Stimulated activated effector memory CD8-positive, alpha-beta T cell treated with anti-CD3 and anti-CD28 coated beads, Interleukin-12 subunit alpha, Interleukin-12 subunit beta, amount 100 ng/mL, for 72 hours (primary cell): ENCODE measurements at places on chromosomes 2 and 18.

- DNase-seq, result no peak
Observed at GRCh38 chr2:197672371-197672893, 3.0 kb downstream of the RFTN2 start.

GRCh38 chr2:157572725-157573124, 55.9 kb downstream of the ACVR1C start:
- no peak for DNase-seq

DNA sequence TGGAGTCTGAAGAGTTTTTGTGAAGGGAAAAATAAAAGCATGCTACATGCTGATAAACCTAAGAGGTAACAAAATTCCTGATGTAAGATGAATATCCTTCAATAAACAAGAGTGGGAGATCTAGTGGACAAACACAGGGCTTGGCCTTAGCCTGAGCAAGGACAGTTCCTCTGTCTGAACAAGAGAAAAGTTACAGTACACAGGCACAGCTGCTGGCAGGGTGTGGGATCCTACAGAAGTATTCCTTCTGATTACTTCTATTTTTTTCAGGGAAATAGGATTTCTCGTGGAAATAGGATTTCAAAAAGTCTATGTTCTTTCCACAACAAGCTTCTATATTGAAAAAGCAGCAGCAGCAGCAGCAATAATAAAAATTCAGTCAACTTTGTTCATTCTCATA, 54.1 kb downstream of the NBAS start:
- DNase-seq, result no peak

- DNase-seq, result no peak
Observed at GRCh38 chr2:36271266-36271665, 84.3 kb upstream of the CRIM1 start.

GRCh38 chr2:119178776-119179175, 20.2 kb upstream of the C1QL2 start:
- no peak for DNase-seq

DNA sequence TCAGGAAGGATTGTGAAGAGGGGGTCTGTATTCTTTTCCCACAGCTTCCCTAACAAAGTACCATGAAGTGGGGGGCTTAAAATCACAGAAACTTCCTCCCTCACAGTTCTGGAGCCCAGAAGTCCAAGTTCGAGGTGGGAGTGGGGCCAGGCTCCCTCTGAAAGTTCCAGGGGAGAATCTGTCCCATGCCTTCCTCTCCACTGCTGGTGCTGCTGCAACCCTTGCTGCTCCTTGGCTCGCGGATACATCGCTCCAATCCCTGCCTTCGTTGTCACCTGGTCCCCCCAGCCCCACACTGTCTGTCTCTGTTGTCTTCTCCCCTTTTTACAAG, 134.1 kb downstream of the DDX1 start:
- DNase-seq, result no peak

DNA sequence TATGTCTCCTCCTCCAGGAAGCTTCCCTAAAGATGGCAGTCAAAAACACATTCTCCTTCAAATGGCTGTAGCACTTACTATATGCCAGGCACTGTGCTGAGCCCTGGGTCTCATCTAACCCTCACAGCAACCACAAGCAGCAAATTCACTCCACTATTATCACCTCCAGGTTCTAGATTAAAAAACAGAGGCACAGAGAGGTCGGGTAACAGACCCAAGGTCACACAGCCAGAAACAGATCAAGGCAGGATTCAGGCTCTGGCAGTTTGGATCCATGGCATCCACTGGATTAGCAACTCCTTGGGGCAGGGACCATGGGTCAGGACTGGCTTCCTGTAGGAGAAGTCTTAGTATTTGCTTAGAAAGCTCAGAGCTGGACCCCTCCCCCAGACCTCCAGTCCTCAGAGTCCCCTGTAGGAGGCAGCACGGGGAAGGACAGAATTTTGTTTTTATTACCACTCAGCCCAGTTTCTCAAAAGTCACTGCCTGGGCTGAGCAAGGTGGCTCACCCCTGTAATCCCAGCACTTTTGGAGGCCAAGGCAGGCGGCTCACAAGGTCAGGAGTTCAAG, 34.4 kb downstream of the ZFP36L2 start:
- no peak for DNase-seq

DNA sequence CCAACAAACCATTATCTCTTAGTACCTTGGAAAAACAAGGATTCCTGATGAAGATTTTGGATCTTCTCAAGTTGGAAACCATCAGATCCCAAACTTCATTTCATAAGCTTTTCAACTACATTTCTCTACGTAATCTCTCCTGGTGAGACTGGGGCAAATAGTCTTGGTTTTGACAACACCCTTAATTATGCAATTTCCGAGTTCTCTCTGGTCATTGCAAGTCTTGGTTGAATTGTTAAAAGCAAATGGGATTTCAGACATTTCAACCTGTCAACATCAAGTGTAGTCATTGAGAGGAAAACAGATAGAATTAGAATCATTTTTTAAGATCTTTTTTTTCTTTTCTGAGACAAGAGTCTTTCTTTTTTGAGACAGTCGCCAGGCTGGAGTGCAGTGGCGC, 26.2 kb downstream of the KLF7 start:
- no peak for DNase-seq

- DNase-seq, result no peak
Observed at GRCh38 chr18:57447154-57447621, 12.0 kb downstream of the ONECUT2 start.

GRCh38 chr2:160252278-160252887, 52.3 kb upstream of the ITGB6 start:
- no peak for DNase-seq

- DNase-seq, result no peak
Observed at GRCh38 chr2:240220371-240220770, 79.9 kb upstream of the OTOS start.

DNA sequence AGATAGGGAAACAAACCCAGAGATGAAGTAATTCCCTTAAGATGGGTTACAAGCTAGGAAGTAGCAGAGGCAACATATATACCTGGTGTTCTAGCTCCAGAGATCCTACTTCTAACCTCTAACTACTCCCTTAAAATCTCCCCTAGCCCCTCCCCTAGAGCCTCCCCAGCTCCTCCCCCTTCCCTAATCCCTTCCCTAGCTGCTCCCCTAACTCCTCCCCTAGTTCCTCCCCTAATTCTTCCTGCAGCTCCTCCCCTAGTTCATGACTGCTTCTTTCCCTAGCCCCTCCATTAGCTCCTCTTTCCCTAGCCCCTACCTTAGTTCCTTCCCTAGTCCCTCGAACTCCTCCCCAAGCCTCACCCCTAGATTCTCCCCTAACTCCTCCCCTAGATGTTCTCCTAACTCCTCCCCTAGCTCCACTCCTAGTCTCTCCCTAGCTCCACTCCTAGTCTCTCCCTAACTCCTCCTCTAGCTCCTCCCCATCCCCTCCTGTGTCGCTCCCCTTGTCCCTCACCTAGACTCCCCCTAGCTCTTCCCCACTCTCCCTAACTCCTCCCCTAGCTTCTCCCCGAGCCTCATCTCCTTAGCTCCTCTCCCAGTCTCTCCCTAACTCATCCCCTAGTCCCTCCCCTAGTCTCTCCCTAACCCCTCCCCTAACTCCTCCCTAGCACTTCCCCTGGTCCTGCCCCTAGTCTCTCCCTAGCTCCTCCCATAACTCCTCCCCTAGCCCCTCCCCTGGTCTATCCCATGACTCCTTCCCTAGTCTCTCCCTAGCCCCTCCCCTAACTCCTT, 108.9 kb downstream of the CD226 start:
- DNase-seq, result no peak

GRCh38 chr2:121234144-121234543, 50.9 kb downstream of the TFCP2L1 start:
- no peak for DNase-seq

DNA sequence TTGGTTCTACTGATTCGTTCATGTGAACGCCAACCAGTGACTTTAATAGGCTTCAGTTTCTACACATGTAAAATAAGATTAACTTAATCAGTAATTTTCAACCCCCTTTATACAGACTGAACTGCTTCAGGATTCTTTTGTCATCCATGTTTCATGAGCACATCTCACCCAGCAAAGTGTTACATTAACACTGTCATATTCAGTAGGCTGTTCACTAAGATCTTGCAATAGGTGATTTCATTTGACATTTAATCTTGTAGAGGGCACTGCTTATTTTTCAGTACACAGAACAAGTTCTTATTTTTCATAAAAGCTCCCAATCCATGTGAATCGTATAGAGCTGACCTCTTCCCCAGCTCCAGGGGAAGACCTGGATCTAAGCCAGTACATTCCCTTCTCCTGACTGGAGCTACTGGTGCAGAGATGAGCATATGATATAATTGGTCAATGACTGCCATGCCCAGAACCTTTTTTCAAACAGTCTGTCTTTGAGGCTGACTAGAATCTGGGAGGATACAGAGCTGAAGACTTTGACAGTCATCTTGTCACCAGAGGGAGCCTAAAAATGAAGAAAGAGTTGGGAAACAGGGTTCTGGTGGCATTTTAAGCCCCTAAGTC, 72.2 kb upstream of the CHRNA1 start:
- no peak for DNase-seq

DNA sequence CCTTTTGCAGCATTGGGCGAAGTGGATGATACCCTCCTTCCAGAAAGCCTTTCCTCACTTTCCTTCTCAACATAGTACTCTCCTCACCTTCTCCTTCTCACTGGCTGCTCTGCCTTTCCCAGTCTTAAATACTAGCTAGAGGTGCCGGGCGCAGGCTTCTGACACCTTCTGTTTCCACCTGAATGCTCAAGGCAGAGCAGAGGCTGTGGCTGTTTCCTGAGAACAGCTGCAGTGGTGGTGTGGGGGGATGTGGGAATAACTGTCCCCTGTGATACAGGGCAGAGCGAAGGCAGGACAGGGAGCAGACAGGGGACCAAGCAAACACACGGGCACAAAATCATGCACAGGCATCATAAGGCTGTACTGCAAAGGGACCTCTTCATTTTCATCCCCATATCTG, 303.1 kb downstream of the SS18 start:
- no peak for DNase-seq

DNA sequence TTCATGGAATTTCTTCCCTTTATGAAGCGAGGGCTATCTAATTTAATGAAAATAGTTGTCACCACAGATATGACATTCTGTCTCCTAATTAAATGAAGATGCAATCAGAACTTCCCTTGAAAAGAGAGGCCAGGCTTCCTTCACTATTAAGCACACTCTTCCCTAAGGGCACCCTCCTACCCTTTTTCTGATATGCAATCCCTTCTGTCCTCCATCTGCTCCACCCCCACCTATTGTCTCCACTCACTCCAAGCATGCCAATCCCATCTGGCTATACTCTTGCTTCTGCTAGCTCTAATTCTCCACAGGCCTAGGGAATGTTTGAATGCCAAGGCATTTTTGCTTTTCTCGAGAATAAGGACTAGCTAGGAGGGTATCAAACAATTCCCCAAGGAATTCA, 818.4 kb upstream of the FSHR start:
- DNase-seq, result no peak

DNA sequence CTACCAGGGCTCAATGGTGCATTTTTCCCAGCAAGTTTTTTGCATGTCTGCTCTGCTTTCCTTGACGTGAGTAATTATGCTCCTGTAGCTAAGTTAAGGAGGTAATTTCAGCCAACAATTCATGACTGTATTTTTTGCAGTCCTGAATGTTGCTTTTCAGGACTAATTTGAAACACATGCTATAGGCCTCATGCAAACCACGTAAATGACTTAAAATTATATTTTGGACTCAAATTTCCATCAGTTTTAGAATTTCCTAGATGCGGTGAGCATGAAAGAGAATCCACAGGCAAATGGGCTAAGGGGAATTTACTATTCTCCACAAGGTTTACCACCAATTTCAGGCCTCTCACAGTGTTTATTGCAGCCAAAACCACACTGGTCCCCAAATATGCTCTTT, 589.9 kb upstream of the LRRTM1 start:
- DNase-seq, result no peak

GRCh38 chr2:120432293-120432975, 86.5 kb downstream of the INHBB start:
- no peak for DNase-seq

DNA sequence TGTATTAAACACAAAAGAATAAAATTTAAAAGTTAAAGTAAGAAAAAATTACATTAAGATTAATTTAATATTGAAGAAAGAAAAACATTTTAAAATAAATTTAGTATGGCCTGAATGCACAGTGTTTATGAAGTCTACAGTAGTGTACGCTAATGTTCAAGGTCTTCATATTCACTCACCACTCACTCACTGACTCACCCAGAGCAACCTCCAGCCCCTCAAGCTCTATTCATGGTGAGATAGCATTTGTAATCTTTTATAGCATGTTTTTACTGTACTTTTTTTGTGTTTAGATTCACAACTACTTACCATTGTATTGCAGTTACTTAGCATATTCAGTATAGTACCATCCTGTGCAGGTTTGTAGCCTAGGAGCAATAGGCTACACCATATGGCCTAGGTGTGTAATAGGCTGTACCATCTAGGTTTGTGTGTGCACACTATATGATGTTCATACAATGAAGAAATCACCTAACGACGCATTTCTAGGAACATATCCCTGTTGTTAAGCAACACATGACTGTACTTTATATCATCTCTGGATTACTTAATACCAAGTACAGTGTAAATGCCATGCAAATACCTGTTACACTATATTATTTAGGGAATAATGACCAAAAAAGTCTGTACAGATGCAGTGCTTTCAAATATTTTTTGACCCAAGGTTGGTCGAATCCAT, 144.0 kb upstream of the IL1R2 start:
- no peak for DNase-seq

- no peak for DNase-seq
Observed at GRCh38 chr2:172119089-172119488, 16.4 kb upstream of the DLX2 start.

GRCh38 chr2:186197955-186198354, 288.1 kb upstream of the ZC3H15 start:
- no peak for DNase-seq

- DNase-seq, result no peak
Observed at GRCh38 chr18:75253784-75254183, 43.2 kb downstream of the TSHZ1 start.

DNA sequence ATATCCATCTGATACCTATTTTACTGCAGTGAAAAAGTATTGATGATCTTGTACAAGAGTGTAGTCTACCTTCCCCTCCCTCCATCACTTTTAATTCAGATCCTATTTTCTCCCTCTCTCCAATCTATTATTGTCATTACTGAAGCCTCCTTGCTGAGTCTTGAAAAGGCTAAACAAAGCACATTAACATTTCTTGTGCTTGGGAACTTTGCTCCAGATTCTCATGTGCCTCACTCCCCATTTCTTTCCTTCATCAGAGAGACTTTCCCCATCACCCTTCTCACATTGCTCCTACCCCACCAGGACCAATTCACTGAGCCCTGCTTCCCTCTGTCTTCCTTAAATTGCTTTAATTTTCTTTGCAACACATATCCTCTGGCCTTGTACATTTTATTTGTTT, 736.2 kb upstream of the GCFC2 start:
- no peak for DNase-seq

- no peak for DNase-seq
Observed at GRCh38 chr2:12554224-12555011, 162.3 kb upstream of the TRIB2 start.

DNA sequence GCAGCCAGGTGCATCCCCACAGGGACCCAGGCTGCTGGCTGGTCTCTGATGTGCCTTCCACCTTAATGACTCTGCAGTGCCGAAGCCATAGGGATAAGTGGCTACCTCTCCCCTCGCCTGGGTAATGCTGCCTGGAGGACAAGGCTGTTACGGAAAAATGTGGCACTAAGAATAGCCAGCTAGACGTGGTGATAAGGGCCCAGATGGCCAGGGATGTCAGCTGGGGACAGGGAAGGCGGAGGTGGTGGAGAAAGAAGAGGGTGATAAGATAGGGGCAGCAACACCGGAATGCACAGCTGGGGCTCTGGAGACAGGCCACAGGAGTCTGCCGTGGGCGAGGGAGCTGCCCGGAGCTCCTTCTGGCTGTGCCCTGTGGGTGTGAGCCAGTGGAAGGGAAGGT, 170.6 kb downstream of the FHOD3 start:
- no peak for DNase-seq

- DNase-seq, result no peak
Observed at GRCh38 chr18:22711192-22711685, 221.9 kb upstream of the RBBP8 start.
